Stimulated activated CD4-positive, alpha-beta T cell treated with anti-CD3 and anti-CD28 coated beads, Interleukin-12 subunit alpha, Interleukin-12 subunit beta, amount 100 ng/mL, for 4 hours (primary cell): ENCODE measurements at places on chromosomes 6 and 20.

- no peak for DNase-seq
Measured at GRCh38 chr20:63117151-63117550, 98.8 kb downstream of the YTHDF1 start.

DNA sequence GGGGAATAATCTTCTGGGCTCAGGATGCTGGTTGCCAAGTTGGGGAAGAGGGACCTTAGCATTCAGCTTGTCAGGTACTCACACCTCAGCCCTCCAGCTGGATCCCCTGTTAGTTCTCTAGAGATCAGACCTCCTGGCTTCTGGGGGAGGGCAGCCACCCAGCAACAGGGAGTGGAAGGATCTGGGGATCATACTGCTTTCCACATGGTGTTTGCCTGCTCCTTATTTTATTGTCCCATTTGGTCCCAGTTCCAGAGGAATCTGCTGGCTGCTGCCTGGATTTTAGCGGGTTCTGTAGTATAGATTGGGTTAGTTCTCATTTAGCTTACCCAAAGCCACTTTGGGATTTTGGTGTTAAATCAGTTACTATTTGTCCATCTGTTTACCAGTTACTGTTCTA lies 29.3 kb downstream of the KAT14 start:
- no peak for DNase-seq

- no peak for DNase-seq
Measured at GRCh38 chr20:62220666-62221568, 839 bp upstream of the HRH3 start.

GRCh38 chr6:44151348-44152108 lies 7.1 kb upstream of the CAPN11 start:
- peak; percentile 78 for DNase-seq

DNA sequence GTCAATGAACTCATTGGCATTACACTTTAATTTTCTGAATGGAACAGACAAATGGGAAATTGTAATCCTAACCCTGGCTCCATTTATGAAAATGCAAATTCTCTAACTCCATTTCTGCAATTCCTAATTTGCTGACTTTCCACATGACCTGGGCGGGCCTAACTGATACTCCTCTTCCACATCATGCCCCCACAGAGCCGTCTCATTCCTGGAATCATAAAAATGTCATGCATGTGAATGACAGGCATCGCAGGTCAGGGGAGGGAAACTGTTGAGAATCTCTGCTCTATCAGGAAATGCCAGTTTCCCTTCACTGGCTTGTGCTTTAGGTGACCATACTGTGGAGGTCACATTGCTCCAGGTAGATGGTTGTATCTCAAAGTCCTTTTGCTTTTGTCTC lies 165.1 kb downstream of the ZNF217 start:
- DNase-seq, result no peak

- no peak for DNase-seq
Measured at GRCh38 chr20:40037511-40037910, 651.5 kb downstream of the MAFB start.

- no peak for DNase-seq
Measured at GRCh38 chr20:62595491-62595890, 46.8 kb upstream of the SLCO4A1 start.

GRCh38 chr6:170460641-170461040 lies 92.5 kb downstream of the PSMB1 start:
- no peak for DNase-seq

DNA sequence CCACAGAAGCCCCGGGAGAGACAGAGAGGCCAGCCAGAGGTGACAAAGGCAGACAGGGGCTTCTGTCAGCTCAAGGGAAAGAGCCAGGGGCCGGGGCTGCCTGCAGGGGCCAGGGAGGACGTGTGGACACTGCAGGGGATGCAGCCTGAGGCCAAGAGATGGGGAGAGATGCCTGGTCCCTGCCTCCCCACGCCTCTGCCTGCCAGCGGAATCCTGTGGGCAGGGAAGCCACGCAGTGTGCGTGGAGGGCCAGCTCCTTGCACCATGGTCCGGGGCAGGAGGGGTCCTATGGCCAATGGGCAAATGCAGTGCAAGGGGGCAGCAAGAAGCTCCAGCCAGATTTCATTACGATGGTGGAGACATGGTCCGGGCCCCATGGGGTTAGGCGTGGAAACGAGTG lies 224.9 kb downstream of the CDH4 start:
- no peak for DNase-seq

GRCh38 chr6:143279385-143279784 lies 171.1 kb downstream of the ADAT2 start:
- peak; percentile 6 for DNase-seq

GRCh38 chr6:42200035-42200434 lies 5.3 kb upstream of the GUCA1B start:
- no peak for DNase-seq
